ENCODE measurements at places on chromosomes 5 and 9.

DNA sequence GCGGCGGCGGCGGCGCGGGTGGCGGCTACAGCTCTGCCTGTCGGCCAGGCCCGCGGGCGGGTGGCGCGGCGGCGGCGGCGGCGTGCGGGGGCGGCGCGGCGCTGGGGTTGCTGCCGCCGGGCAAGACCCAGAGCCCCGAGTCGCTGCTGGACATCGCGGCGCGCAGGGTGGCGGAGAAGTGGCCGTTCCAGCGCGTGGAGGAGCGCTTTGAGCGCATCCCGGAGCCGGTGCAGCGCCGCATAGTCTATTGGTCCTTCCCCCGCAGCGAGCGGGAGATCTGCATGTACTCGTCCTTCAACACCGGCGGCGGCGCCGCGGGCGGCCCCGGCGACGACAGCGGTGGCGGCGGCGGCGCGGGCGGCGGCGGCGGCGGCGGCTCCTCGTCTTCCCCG, 296 bp downstream of the ZSWIM6 start:
- no peak for DNase-seq

- DNase-seq = no peak
Observed at GRCh38 chr5:10729320-10730042, 31.6 kb downstream of the DAP start.

- DNase-seq = no peak
Observed at GRCh38 chr9:86697213-86697612, 250.1 kb downstream of the GAS1 start.

DNA sequence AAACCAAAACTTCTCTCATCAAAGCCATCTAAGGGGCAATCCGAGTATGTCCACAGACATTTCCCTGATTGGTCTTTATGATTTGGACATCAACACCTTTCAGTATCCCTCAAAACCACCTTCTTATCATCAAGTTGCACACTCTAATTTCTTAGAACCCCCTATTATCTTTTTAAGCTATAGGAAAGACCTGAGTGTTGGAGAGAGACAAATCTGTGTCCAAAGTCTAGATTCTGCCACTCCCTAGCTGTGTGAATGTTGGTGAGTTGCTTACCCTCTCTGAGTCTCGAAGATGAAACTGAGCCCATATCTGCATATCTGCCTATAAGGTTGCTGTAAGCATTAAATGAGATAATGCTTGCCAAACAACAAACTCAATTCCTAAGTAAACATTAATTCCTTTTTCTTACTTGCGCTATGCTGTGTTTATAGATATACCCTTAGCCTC, 159.1 kb downstream of the DOCK8 start:
- DNase-seq = no peak

GRCh38 chr5:171189442-171189841, 119.6 kb upstream of the TLX3 start:
- DNase-seq = no peak

- DNase-seq = no peak
Observed at GRCh38 chr9:129009584-129010141, 18.5 kb downstream of the SH3GLB2 start.

All from activated CD4-positive, CD25-positive, alpha-beta regulatory T cell treated with anti-CD3 and anti-CD28 coated beads, Interleukin-2, amount 50 U/mL, for 16 hours (primary cell).